ENCODE measurements at places on chromosomes 12 and 14.

DNA sequence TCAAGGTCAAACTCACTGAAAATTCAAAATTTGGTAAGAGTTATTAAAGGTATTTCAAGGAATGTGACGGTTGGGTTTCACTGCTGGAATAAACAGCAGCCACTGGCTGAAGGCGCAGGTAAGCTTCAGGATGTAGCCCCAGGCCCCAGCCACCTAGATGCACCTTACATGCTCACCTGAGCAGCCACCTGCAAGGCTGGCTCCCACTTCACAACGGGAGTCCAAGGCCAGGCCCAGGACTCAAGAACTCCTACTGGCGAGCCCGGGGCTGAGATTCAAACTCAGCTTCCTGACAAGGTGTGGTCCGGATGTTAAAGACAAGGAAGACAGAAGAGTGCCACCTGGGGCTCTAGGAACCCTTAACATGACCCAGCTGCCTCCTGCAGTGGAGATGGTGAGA lies 78.4 kb downstream of the ITPK1 start:
- DNase-seq, result no peak

GRCh38 chr12:85277900-85278597 lies 2.0 kb upstream of the ALX1 start:
- DNase-seq, result no peak

- no peak for DNase-seq
Measured at GRCh38 chr12:57129889-57130288, 1.6 kb downstream of the LRP1 start.

DNA sequence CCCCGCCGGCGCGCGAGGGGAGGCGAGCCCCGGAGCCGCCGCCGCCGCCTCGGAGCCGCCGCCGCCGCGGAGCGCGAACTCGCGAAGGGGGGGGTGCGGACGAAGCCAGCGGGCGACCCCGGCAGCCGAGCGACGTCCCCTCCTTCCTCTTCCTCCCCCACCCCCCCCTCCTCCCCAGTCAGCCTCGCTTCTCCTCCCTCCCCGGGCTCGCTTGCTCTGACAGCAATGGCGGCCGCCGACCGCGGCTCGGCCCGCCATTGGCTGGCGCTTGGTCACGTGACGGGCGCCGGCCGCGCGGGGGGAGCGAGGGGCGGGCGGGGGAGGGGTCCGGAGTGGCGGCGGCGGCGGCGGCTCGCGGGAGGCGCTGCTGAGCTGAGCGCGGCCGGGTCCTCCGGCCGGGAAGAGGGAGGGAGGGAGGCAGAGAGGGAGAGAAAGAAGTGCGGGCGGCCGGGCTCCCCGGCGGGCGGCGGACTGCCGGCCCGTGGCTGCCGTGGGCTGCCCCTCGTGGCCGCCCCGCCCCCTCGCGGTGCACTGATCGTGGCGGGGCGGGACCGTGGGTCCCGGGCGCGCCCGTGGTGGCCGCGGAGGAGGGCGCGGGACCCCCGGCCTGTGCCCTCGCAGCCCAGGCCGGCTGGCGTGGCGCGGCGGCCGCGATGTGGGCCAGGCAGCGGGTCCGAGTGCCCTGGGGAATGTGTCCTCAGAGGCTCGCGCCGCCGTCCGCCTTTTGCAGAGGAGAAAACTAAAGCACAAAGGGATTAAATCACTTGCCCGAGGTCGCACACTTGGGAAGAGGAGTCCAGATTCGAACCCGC lies at the start of gene MED13L:
MED13L (minus strand) TSS at position 227 of the 812 bp plus-strand sequence. CDS start 562 bp downstream, outside the sequence.
- peak; percentile 91 for DNase-seq

DNA sequence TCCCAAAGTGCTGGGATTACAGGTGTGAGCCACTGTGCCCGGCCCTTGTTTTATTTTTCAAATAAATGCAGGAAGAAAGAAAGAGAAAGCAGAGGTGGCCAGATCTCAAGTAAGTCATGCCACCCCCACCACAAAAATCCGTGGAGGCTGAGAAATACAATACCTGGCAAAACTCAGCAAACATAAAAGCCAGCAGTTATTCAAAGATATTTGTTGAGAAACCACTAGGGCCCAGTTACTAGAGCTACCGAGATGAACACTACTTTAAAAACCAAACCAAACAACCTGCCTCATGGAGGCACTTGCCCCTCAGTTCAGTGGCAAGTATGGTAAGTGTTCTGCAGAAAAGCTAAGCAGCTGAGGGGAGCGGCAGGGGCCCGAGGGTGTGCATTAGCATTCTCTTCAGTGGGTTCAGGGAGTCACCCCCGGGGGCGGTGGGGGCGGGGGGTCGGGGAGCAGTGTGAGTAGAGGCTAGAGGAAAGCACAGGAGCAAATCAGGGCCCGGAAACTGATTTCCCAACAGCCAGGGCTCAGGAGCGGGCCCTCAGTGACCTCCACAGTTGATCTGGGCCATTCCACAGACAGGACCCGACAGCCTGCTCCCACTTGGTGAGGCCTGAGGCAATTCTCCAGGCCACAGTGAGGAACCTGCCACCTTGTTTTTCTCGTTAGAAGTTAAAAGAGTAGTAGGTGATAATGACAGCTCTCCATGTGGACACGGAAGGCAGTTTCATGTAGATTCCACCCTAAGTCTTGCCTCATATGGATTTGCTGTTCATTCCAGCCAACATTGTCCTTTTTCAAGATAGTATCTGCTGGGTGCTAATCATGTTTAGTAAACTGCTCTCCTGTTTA lies 8.6 kb downstream of the EVL start:
- peak; percentile 69 for DNase-seq

DNA sequence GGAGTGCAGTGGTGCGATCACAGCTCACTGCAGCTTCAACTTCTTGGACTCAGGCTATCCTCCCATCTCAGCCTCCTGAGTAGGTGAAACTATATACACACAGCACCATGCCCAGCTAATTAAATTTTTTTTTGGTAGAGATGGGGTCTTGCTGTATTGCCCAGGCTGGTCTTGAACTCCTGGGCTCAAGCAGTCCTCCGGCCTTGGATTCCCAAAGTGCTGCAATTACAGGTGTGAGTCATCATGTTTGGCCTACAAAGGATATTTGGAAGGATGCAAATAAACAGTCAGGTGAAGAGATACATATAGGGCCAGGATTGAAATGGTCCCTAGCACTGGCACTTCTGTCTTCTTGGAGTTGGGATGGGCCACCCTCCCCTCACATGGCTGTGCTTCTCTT lies 23.9 kb downstream of the RCOR1 start:
- DNase-seq, result no peak

DNA sequence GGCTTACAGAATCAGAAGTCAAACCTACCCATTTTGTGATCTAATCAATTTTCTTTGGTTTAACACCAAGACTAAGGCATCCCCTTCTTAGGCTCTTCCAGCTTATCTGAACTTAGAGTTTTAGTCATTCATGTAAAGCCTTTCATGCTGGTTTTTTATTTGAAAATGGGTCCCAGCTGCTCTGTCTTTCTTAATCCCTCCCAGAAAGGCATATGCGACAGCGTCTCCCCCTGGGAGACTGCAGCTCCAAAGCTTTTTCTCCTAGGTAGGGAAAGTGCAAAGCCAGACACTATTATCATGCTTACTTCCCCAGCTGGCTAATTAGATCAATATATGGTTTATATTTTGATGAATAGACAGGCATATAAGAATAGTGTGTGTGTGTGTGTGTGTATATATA lies 96.6 kb upstream of the E2F7 start:
- DNase-seq, result no peak

DNA sequence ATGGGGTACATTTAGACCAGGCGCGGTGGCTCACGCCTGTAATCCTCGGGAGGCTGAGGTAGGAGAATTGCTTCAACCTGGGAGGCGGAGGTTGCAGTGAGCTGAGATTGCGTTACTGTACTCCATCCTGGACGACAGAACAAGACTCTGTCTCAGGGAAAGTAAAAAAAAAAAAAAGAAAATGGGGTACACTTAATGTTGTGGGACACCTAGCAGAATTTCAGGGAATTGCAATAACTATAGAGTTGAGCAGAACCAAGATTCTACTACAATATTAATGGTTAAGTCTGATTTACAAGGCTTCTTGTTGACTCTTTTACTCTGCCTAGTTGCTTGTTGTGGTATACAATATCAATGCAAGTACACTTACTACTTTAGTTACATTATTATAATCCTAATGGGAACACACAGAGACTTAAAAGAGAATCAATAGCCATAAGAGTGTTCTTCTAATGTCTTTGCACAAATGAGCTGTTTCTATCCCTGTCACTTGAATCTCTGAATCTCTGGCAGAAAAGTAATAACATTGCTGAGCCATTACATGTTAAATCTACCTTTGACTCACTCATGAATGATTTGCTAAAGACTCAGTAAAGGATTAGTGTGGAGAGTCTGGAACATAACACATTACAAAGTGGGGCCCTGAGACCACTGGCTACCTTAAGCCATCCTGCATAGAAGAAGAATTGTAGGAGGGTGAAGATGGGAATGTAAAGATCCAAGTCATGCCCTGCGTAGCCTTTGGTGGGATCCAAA lies 22.7 kb downstream of the BEST3 start:
- no peak for DNase-seq

DNA sequence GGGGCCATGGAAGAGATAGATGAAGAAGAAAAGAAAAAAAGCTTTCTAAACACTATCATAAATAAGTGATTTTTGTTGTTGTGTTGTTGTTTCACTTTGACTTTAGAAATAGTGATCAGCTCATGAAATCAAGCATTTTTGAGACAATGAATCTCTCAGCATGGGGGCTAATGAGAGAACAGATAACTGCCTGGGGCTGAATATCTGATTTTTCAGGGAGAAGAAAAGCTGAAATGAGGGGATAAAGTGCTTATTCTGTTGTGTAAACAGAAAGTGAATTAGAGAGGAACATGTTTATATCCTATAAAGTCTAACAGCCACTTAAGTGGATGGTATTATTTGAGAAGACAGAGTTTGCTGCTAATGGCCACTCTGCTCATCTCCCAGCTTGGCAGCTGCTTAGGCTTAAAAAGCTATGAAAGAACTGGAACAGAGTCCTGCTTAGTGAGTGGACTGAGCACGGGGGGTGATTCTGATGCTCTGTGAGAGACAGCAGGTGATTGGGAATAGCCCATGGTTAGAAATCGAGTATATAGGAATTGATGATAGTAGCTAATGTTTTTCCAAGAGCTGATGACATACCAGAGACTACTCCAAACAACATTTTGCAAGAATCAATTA lies 646.1 kb upstream of the TMEM132C start:
- no peak for DNase-seq

- DNase-seq, result no peak
Measured at GRCh38 chr14:22657861-22658260, 13.7 kb upstream of the OR6J1 start.

GRCh38 chr14:57302883-57303282 lies 34.1 kb downstream of the AP5M1 start:
- DNase-seq, result no peak

Measured in DND-41 (cell line).